LHCN-M2 (cell line): ENCODE measurements at places on chromosomes 11 and 22. TPM values are rescaled to one million over a fixed set of nuclear protein-coding genes. Genes with fewer than 3 reads are reported as not detected.
A peak's percentile ranks its signal among the peaks of the same experiment; 100 is the strongest.

DNA sequence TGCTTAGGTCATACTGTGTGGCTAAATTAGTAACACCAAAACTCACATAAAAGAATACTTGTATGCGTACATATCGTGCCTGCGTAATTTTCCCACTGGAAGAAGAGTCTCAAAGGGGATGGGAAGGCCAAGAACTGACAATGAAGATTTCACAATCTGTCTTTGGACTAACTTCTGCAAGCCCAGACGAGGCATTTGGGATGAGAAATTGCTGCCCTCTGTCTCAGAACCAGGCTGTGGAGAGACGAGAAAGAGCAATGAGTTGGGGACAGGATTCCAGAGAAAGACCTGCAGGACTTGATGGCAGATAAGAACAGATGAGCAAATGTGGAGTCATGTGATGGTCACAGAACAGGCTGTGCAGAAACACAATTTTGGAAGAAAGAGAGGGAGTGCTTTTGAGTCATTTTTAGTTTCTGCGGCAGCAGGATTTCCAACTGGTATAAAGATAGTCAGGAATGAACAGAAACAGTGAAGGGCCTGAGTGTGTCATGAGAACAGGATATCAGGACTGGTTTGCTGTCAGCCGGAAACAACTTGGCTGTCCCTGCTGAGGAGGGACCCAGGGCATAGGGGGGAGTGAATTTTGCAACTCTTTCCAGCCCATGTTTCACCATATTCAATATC lies 82.7 kb upstream of the CTSC start:
- peak; percentile 43 for DNase-seq

DNA sequence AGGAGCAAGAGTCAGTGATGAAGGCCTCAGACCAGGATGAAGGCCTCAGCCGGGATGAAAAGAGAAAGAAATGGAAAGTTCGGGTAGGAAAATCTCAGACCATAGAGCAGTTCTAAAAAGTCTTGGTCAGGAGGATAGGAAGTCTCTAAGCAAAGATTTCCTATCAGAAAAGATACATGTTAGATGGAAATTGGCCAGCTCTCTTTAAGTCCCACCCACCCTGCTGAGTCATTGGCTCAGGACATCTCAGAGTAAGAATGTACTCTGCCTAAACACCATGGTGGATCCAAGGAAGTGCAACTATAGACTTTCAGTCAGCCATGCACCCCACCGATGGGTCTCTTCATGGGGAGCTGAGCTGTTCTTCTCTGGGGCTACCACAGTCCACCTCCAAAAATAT lies 4.4 kb downstream of the OR8B3 start:
- peak; percentile 21 for DNase-seq

The PIWIL4 gene
- total RNA-seq = 0.52 and 1.2 TPM in 2 replicates

The NRGN gene
- total RNA-seq = 2.4 and 3.8 TPM in 2 replicates

GRCh38 chr22:28955817-28956216 lies 72.4 kb downstream of the ZNRF3 start:
- DNase-seq = peak; percentile 44

DNA sequence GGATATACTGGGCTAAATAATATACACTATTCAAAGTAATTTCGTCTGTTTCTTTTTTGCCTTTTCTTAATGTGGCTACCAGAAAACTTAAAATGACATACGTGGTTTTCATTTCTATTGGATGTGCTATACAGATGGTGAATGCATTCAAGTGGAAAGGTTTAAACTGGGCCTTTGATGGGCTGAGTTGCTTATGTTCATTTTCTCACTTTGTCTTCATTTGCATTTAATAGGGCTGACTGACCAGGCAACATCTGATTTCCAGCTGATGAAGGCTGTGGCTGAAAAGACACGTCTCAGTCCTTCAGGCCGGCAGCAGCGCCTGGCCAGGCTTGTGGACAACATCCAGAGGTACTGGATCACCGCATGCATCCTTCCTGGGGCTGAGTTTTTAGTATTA lies 27.9 kb downstream of the PIWIL4 start:
- no peak for DNase-seq

DNA sequence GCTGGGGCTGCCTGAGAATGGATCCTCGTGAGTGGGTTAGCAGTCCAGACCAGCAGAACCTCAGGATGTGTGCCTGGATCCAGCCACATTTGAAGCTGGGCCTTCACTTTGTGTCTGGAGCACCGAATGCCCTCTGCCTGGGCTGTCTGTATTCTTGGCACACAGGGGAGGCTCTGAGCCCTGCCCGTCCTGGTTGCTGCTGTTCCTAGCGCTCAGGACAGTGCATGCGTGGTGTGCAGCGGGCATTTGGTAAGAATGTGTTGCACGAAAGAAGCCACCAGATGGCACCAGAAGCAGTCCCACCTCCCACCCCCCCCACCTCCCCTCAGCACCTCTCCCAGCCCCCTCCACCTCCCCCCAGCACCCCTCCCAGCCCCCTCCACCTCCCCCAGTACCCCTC lies 4.1 kb upstream of the MAPK11 start:
- peak; percentile 57 for DNase-seq

DNA sequence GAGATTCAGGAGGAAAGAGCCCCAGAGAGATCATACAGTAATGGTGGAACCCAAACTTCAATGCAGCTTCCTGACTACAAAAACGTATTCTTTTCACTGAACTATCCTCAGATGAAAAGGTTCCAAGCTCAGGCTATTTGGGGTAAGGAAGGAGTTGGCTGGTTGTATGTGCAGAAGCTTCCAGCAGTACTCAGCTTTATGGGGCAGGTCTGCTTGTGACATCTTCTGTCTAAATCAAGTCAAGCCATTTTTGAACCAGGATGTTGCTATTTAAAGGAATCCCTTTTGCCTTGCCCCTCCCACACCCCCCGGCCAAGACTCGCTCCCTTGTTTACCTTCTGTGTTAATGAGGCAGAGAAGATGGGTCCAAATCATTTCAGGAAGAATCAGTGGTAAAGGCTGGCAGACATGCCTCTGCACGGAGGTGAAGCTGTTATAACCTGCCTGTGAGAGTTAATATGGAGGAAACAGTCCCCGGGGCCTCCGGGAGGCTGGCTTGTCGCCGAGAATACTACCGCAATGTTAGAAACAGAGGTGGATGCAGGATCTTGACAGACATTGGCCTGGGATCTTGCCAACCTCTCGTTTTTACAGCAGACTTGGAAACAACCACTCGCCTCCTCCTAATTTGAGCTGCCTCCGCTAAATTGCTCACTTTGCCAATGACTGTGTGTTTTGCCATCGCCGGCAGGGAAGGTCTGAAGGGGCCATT lies 45.4 kb downstream of the TIMP3 start:
- DNase-seq = no peak

The MMP13 gene
- 0.13 TPM in 1 of 2 replicates, not detected in the other for total RNA-seq

The MMP3 gene
- total RNA-seq = 5.1 and 9.0 TPM in 2 replicates

The BCO2 gene
- total RNA-seq = 0.19 and 0.23 TPM in 2 replicates

DNA sequence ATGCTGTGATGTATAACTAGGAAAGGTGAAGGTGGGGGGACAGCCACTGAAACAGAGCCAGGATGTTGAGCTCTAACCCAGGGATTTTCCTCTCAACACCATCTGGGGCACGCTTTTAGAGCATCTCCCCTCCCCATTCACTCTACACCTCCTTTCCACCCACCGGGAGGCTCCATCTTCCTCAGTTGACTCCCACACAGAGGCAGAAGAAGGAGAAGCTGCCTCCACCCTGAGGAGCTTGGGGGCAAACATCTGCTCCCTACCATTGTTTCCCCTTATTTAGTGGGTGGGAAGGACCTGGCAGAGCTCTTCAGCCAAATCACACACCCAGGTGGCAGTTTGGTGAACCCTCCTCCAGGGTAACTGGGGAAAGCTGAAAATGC lies 50.0 kb upstream of the ADA2 start:
- no peak for DNase-seq

The CCDC188 gene
- 1.8 and 2.7 TPM in 2 replicates for total RNA-seq

GRCh38 chr11:6321961-6322362 lies 1.7 kb upstream of the CAVIN3 start:
- peak; percentile 80 for DNase-seq

DNA sequence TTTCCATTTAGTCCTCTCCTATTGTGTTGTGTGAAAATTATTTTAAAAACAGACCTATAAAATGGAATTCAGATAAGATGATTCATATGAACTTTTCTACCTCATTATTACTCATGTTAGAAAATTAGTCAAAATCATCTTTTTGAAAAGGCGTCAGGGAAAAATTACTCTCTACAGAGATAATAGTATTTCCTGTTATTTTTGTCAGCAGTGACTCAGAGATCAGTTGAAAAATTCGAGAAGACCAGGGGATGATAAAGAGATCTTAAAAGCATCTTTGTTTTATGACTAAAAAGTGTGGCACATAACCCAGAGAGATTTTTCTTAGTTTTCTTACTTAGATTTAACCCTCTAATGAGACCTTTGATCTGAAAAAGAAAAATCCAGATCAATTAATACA lies 157.9 kb upstream of the CARD18 start:
- DNase-seq = peak; percentile 73

The OR6X1 gene
- total RNA-seq = not detected in 2 replicates

The MFNG gene
- total RNA-seq = 0.17 and 1.3 TPM in 2 replicates

DNA sequence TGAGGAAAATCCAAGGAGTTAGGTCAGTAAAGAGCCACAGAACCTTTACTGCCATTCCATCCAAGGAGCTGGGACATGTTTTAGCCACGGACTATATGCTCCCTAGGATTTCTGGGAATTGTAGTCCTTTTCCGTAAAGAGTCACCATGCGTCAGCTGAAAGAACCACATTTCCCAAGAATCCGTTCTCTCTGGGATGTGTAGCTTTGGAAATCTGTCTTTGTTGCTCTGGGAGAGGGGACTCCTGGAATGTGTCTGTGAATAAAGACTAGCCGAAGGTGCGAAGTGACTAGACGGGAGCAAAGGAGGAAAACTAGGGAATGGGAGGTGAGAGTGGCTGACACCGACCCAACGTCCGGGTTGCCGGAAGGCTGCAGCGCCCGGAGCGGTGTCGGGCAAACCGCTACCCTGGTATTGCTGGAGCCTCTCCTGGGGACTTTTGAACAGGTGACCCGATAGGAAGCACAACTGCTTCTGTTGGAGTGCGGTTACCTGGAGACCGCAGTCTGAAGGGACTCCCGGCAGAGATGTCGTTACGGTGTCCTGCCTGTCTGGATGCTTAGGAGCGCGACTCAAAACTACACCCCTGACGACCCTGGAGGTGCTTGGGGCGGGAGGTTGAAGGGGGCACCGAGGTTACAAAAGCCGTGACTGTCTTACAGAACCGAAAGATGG lies at the start of gene IFTAP:
Gene IFTAP (plus strand): TSS at position 187 of the 674 bp plus-strand sequence. CDS start 15,602 bp downstream, outside the sequence.
- peak; percentile 92 for DNase-seq

DNA sequence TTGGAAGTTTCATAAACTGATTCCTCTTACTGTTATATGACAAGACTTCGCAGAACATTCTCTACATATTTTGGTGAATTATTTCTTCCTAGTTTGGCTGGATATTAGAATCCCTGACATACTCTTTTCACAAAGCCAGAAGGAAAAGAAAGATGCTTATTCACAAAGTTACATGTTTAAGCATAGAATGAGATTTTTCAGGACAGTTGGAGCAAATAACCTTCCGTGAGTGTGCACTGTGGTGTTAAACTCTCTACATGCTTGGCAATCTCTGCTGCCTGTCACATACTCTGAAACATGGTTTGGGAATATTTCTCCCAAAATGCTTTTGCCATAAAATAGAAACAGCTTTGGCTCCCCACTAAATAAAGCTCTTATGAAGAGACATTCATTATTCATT lies 230.0 kb upstream of the MTNR1B start:
- DNase-seq = no peak

DNA sequence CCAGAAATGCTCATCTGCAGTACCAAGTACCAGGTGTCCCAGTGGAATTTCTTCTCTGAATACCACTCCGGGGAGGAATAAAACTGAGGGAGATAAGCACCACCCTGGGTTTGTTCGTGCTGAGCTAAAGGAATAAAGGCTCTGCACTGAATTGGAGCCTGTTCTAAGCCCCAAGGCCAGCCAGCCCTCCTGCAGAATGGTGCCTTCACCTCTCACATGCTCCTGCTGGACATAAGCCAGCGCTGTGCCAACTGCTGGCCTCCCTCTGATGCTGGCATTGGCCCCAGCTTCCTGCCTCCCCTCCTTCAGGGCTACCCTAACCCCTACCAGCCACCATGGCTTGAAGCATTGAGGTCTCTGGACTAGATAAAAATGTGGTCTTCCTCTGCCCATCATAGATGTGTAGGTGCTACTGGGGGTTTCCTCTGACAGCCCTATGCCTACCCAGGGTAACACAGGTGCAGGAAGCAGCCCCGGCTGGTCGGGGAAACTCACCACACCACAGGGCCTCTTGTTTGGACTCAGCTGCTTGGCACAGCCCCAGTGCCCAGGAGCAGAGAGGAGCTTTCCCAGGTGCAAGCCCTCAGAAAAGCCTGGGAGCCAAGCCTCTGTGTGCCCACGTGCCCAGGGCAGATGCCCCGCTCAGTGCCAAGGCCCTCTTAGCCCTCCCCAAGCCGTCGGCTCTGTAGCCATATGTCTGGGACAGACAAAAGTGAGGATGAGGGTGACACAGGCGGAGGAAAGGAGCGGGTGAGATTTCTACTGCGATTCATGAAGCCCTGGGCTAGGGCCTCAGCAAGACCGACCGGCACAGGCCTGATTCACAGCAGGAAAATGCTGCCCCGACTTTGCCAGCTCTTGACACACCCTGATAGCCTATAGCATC lies 34.1 kb upstream of the JAM3 start:
- no peak for DNase-seq

- DNase-seq = no peak
These were observed 79.8 kb downstream of the GRIA4 start for GRCh38 chr11:105689631-105690030.

- DNase-seq = no peak
These were observed 19.3 kb downstream of the KRTAP5-5 start for GRCh38 chr11:1648653-1649420.

- DNase-seq = no peak
These were observed 398.4 kb downstream of the CNTN5 start for GRCh38 chr11:99418927-99419720.

DNA sequence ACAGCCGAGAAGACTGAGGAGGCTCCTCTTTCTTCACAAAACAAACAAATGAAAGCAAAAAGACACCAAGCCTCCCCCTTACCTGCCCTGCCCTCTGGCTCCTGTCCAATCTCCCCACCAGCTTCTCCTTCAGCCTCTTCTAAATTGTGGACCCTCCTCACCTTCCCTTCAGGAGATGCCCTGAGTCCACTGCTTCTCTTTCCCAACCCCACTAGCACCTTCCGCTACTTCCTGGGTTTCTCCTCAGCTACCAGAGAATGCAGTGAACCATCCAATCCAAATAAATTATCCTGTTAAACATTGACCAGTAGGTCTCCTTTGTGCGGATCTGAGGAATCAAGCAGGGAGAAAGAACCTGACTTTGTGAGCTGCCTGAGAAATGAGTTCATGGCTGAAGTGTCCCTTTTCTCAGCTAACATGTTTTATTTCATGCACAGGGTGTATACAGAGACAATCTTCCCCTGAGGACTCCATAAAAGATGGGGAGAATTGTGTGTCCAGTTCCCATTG lies 63.2 kb upstream of the VPREB1 start:
- no peak for DNase-seq

- DNase-seq = no peak
These were observed 15.0 kb downstream of the RBX1 start for GRCh38 chr22:40965936-40966725.

DNA sequence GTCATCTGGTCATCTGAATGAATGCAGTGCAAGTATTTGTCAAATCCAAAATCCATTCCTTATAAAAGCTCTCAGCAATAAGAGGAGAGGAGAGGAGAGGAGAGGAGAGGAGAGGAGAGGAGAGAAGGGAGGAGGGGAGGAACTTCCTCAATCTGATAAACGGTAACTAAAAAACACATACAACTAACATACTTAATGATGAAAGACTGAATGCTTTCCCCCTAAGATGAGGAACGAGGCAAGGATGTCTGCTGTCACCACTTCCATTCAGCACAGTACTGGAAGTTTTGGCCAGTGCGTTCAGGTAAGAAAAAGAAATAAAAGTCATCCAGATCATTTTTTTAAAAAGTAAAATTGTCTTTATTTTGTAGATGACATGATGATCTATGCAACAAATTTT lies 80.4 kb downstream of the CD82 start:
- no peak for DNase-seq

The MRGPRX3 gene
- total RNA-seq = not detected in 2 replicates

- DNase-seq = peak; percentile 41
These were observed 459.1 kb downstream of the MIAT start for GRCh38 chr22:27116312-27117086.
